SHP77 treated with DMSO at 0.1 percent for 48 hours (cell line): ENCODE measurements at places on chromosomes 2 and 18.

GRCh38 chr2:18703555-18703954 lies 114.2 kb upstream of the NT5C1B start:
- no peak for DNase-seq

- no peak for DNase-seq
Measured at GRCh38 chr2:37686792-37687526, 15.5 kb upstream of the CDC42EP3 start.

GRCh38 chr18:60656553-60656952 lies 284.0 kb upstream of the MC4R start:
- no peak for DNase-seq

GRCh38 chr2:206937555-206937954 lies 1.8 kb upstream of the CPO start:
- no peak for DNase-seq

GRCh38 chr2:190843890-190844699 lies 36.5 kb upstream of the GLS start:
- no peak for DNase-seq

DNA sequence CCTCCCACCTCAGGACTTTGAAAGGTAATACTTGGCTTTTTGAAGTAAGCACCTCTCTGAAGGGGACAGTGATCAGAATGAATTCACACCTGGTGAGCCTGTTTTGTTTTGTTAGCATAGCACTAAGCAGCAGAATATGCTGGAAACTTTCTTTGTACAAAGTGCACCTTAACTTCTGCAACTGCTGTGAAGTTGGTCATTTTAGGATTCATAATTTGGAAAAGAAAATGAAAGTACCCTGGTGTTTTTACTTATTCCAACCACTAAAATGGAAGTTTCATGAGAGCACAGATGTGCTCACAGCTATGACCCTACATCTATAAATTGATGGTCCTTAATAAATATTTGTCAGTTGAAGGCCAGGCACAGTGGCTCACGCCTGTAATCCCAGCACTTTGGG lies 257.8 kb upstream of the STON1 start:
- no peak for DNase-seq
